Transverse colon (tissue), 4 donors: ENCODE measurements at places on chromosomes 5 and 9. TPM values are rescaled to one million over a fixed set of nuclear protein-coding genes. Genes with fewer than 3 reads are reported as not detected.

GABRP gene
- 0.32 TPM for total RNA-seq

PCDHB9 gene
- total RNA-seq: 0.40 TPM

HAVCR2 gene
- total RNA-seq: 0.20 TPM

GABRA1 gene
- total RNA-seq: not detected

DNA sequence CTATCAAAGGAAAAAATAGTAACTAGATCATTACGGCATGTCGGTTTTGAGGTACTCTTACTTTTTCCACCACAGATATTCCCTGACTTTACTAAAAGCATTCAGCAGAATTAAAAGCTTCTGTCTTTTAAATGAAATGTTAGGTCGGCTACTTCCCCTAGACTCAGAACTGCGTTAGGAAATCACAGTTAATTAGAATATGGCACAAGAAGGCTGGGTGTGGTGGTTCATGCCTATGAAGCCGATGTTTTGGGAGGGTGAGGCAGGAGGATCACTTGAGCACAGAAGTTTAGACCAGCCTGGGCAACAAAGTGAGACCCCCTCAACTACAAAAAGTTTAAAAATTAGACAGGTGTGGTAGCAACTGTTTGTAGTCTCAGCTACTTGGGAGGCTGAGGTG lies 24.4 kb downstream of the CEMIP2 start:
- peaks cover 8% of the 10 kb centered on the region for H3K4me1 ChIP-seq
- H3K27ac ChIP-seq: no peak overlapping the region
- no peak overlapping the region for H3K4me3 ChIP-seq
- DNase-seq: no peak
- no peaks in the 10 kb centered on the region for H3K27me3 ChIP-seq
- peaks cover 17% of the 10 kb centered on the region for H3K36me3 ChIP-seq

GRCh38 chr9:130681769-130682420 lies 11.7 kb upstream of the EXOSC2 start:
- peak; percentile 23 for DNase-seq
- no peaks in the 10 kb centered on the region for H3K36me3 ChIP-seq
- H3K4me1 ChIP-seq: peaks cover 11% of the 10 kb centered on the region
- peak overlapping the region; percentile 14 for H3K27ac ChIP-seq

DNA sequence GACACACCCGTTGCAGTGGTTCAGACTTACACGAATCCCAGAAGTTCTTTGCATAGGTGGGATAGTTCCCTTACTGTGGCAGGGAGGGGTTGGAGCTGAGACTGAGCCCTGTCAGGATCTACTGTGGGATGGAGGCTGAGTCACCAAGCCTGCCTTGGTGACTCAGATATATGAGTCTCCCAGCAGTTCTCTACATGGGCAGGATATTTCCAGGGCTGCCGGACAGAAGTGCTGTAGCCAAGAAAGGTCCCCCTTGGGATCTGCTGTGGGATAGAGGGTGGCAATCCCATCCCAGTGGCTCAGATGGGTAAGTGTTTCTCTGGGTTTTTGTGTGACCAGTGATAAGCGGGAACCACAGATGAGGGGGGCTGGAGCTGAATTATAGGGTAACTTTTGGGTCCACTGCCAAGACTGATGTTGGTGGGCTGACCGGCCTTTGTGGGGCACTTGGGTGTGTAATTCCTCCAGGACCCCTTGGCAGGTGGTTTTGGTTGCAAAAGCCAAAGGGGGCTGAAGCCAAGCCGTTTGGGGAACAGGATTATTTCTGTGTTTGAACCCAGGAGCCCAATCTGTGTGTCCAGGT lies 18.7 kb downstream of the XRCC4 start:
- no peaks in the 10 kb centered on the region for H3K4me1 ChIP-seq
- DNase-seq: no peak
- H3K4me3 ChIP-seq: no peak overlapping the region
- no peaks in the 10 kb centered on the region for H3K36me3 ChIP-seq

DNA sequence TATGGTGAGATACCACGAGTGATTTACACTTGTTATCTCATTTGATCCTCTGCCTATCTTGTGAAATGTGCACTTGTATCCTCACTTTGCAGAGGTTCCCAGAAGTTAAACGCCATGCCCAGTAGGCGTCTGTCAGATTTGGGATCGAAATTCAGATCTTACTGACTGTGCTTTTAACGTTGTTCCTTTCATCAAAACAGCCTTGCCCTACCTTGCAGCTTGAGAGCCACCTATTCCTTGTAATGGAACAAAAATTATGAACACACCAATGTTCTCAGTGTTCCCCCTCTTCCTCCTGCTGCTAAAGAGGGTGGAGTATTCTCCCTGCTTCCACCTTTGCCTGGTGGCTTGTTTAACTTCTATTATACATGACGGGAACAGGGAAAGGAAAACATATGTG lies 257.0 kb downstream of the MSX2 start:
- no peak overlapping the region for H3K27ac ChIP-seq
- no peak for DNase-seq
- H3K27me3 ChIP-seq: no peaks in the 10 kb centered on the region
- no peaks in the 10 kb centered on the region for H3K4me1 ChIP-seq
- H3K4me3 ChIP-seq: no peak overlapping the region

- no peak overlapping the region for H3K4me3 ChIP-seq
- H3K36me3 ChIP-seq: no peaks in the 10 kb centered on the region
- peaks cover 6% of the 10 kb centered on the region for H3K4me1 ChIP-seq
Observed at GRCh38 chr9:125756518-125756917, 9.3 kb downstream of the PBX3 start.

- no peak overlapping the region for H3K4me3 ChIP-seq
- H3K27me3 ChIP-seq: no peaks in the 10 kb centered on the region
- H3K27ac ChIP-seq: no peak overlapping the region
- H3K36me3 ChIP-seq: no peaks in the 10 kb centered on the region
Observed at GRCh38 chr5:150386024-150386855, 26.5 kb downstream of the CD74 start.

GRCh38 chr5:53031695-53032096 lies 42.5 kb downstream of the ITGA2 start:
- peaks cover 30% of the 10 kb centered on the region for H3K4me1 ChIP-seq
- no peak overlapping the region for H3K4me3 ChIP-seq
- no peaks in the 10 kb centered on the region for H3K27me3 ChIP-seq
- DNase-seq: no peak
- H3K36me3 ChIP-seq: no peaks in the 10 kb centered on the region
- H3K27ac ChIP-seq: peak overlapping the region; percentile 58
